T-helper 17 cell (primary cell): ENCODE measurements at places on chromosomes 1 and 21.

GRCh38 chr1:20997602-20998224 lies 179.0 kb downstream of the EIF4G3 start:
- DNase-seq: no peak

DNA sequence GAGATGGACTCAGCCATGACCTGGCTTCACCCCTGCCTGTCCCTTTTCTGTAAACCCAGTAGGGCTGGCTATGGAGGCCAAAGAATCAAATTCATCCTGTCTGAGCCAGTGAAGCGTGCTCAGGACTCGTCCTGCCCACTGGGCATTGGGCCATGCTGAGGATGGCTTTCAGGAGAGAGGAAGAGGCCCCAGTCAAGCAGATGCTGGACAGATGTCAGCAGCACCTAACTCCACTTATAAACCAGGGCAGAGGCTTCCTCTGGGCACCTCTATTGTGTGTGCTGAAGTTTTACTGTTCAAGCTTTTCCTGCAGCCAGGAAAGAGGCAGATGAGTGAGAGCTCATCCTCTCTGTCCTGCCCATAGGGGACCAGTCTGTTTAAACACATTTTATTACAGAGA lies 97.4 kb upstream of the GCLM start:
- DNase-seq: no peak

GRCh38 chr1:182166750-182167149 lies 105.2 kb upstream of the ZNF648 start:
- no peak for DNase-seq

- DNase-seq: no peak
Observed at GRCh38 chr1:54355931-54356679, 50.1 kb downstream of the SSBP3 start.

- DNase-seq: no peak
Observed at GRCh38 chr1:224724566-224724965, 108.4 kb downstream of the CNIH3 start.

- no peak for DNase-seq
Observed at GRCh38 chr1:207264663-207265252, 56.7 kb upstream of the CD55 start.

DNA sequence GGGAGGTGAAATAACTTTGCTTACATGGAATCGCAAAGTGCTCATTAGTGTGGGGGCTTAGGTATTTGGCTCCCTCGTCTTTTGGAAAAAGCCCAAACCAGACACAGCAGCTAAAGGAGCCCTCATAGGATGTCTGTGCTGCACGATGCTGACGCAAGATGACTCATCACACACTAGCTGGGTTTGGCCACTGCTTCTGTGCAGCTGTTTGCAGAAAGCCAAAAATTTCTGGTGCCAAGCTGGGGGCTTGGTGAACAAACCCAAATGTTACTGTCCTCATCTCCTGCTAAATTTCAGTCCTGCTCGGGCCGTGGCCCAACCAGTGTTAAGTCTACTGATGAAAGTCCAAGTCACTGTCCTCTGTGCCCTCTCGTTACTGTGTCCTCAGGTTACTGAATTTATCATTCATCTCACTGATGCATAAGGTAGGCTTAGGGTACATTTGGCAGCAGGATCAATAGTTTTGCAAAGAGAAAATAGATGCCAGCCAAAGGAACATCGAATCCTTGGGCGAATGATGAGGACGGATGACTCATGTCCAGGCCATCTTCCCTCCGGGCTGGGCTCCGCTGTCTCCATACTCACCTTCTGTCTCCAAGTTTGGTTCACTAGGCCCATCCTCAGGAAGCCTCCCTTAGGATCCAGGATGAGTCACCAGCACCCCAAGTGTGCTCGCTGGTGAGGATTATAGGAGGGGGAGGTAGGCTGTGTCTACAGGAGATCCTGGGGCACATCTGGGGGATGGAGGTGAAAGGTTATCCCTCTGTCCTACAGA lies 177.7 kb downstream of the ADSS2 start:
- DNase-seq: no peak

DNA sequence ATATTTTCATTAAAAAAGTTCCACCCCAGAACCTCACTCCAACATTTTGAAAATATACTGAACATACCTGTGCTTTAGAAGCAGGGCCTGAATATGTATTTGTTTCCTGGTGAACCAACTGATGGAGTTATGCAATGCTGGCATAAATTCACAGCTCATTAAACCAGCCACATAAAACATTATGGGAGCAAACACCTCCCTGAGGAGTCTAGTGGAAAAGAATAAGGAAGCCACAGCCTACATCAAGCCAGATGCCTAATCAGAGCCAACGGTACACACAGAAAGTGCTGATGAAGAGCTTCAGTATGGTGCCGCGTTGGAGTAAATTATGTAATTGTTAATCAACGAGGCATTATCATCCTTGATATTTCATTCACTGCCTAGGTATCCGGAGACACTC lies 199.5 kb downstream of the AJAP1 start:
- no peak for DNase-seq

DNA sequence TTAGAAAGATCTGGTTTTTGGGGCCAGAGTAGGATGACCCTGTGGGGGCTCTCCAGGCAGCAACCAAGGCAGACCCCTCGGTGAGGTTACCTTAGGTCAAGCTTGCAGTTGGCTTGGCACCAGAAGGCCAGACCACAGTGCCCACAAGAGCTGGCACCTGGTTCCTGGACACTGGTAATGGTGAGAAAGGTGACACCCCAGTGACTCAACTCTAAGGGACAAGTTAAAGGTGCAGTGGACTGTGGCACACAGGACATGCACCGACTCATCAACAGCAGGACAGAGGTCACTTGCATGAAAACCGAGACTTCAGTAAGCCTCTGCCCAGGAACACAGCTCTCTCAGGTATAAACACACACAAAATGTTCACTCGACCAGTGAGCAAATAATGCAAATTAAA lies 6.7 kb downstream of the LRRC38 start:
- DNase-seq: no peak

- no peak for DNase-seq
Observed at GRCh38 chr1:200483491-200484143, 73.8 kb upstream of the ZNF281 start.

DNA sequence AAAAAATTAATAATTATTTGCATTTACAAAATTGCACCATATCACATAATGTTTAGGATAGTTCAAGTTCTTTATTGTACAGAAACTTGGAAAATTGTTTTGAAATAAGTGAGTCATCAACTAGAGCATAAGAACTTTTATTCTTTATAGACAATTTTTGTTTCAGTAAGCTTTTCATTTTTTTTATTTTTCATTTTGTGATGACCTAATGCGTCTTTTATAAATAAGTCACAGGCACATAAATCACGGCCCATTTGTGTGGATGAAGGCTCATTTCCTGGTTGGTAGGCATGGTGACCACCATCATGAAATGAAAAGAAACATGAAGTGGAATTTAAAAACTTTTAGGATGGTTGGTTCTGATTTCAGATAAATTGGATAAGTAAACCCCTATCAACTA lies 39.3 kb downstream of the SPAG17 start:
- DNase-seq: no peak

DNA sequence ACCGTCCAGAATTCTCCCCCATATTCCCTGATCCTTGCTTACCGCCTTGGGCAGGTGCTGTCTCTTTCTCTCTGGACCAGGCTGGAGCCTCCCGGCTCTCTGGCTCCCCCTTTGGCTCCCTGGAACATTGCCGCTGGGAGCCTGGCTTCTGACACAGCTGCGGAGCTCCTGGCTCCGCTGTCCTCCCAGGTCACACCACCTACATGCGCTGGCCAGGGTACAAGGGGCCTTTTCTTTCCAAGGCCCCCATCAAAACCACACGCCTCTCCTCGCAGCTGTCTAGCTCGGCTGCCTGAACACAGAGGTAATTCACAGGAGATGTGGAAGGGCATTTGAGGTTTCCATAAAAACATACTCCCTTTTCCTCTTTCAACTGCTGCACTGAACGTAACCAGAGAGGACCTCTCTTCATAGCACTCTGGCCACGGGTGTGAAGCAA lies 7.5 kb upstream of the ZNF648 start:
- DNase-seq: no peak

- no peak for DNase-seq
Observed at GRCh38 chr1:248857201-248857600, 1.7 kb downstream of the ZNF692 start.

DNA sequence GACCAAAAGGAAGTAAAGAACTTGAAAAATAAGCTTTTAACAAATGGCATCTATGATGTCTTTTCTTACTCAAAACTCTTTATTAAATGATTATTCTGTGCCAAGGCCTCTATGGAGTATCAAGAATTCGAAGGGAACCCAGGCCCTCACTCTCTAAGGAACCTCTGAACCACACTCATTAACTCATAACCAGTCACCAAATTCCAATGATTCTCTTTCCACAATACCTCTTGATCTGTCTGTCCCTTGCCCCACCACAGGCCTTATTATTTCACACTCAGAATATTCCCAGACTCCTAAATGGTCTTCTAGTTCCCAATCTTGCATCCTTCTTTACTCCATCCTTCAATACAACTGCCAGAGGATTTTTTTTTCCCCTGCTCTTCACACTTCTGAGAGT lies 37.0 kb downstream of the PCSK9 start:
- DNase-seq: no peak

DNA sequence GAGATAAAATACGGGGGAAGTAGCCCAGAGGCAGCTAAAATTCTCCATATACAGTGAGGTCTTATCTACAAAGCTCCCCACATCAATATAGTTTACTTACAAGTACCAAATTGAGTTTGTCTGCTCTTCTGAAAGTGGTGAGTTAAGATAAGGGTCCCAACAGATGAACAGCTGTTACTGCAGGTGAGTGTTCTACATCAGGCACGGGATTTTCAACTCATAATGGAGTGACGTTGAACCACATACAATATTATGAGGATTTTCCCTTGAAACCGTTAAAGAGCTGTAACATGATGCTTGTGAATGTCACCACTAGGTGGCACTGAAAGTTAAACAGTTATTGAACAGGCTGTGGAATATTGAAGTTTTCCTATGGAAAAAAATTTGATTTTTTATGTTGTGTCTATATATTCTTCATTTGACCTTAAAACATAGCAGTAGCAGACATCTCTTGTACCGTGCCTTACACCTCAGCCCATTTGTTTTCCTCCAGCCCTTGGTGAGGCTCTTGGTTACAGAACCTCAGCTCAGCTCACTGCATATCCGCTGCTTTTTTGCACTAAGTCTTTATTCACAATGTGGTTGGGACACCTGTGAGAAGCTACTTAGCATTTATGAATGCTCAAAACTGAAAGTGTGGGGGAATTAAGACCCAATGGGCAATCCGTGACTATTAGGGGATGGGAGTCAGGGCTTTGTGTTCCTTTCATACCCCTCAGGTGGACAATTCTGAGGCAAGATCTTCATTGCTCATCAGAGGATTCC lies 23.2 kb downstream of the CD1D start:
- DNase-seq: no peak

- DNase-seq: no peak
Observed at GRCh38 chr1:113691184-113691583, 68.1 kb downstream of the PHTF1 start.

DNA sequence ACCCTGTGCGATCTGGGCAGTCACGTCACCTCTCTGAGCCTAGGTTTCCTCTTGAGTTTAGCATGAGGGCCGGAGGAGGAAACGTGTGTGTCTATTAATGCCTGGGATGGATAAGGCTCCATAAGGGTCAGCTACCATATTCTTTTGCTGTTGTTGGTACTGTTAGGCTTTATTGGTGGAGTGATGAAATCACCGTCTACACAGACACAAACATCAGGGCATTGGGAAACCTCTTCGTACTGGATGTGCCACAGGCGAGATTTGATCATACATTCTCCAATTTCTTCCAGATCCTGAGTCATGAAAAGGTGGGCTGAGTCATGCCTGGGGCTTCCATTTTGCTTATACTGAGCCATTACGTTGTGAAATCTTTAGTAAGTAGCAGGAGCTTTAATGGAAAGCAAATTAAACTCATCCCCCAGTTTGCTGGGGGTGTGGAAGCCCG lies 24.9 kb upstream of the GRHL3 start:
- no peak for DNase-seq

DNA sequence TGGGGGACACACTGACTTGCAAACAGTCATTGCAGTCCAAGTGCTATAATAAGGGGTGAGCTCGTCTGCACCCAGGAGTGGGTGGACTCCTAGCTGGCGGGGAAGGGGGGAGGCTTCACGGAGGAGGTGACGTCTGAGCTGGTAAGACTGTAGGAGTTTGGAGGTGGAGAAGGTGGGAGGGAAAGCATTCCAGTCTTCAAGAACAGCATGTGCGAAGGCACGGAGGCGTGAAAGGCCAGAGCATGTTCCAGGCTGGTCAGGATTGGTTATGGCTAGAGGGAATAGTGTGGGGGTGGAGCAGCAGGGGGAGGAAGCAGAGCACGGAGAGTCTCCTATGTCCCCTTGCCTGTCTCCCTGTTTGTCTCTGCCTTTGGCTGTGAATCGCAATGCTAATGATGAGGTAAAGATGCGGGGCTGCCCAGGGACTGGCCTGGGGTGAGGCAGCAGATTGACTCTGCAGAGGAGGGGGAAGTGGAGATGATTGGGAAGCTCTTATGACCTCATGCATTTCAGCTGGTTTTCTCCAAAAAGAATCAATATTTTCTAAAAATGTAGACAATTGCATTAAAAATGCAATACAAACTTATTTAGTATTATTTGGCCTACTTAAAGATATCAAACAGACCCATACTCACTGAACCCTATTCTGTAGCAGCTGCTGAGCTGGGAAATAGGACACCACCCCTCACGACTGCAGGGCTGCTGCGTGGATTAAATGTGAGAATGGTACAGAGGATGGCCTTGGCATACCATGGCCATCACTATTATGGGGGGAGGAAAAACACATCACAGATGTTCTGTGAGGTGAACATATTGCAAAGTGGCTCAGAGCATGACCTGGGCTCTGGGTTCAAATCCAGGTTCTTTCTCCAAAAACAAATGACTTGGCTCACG lies 2.6 kb upstream of the ZNF436 start:
- DNase-seq: no peak

GRCh38 chr1:229640455-229640854 lies 14.4 kb downstream of the URB2 start:
- DNase-seq: no peak

- DNase-seq: no peak
Observed at GRCh38 chr21:34882719-34883131, 166.4 kb downstream of the RUNX1 start.

GRCh38 chr1:183914891-183915290 lies 110.0 kb downstream of the RGL1 start:
- no peak for DNase-seq

DNA sequence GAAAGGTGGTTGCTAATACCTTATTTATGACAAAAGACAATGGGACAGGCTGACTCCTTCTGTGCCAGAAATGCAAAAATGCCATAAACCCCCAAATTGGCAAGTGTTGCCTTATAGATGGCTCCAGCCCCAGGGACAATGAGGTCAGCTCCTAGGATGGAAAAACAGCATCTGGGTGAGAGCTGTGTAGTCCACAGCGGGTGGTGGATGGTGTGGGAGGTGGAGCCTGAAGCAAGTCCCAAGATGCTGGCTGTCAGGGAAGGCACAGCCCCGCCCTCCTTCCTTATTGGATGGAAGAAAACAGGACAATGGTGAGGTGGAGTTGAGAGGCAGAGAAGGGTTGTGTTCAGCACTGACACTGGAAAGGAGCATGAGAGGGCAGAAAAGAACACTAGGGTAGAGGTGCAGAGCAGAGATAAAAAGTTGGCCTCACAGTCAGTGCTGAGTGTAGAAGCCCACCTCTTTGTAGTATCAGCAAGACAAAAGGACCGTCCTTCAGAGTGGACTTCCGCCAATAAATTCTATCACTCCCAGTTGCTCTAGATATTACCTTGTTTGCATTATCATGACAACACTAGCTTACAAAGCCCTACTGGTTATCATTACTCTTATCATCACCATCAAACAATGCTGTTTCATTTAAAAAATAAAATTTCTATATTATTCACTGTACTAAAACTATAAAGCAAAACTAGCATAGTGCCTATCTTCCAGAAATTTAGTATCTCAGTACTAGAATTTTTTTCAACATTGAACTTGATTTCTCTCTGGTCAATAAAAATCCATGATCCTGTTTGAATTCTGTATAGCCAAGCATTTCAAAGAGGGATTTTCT lies 3.7 kb upstream of the SDE2 start:
- DNase-seq: no peak
